ENCODE measurements at places on chromosomes 2 and 18.

DNA sequence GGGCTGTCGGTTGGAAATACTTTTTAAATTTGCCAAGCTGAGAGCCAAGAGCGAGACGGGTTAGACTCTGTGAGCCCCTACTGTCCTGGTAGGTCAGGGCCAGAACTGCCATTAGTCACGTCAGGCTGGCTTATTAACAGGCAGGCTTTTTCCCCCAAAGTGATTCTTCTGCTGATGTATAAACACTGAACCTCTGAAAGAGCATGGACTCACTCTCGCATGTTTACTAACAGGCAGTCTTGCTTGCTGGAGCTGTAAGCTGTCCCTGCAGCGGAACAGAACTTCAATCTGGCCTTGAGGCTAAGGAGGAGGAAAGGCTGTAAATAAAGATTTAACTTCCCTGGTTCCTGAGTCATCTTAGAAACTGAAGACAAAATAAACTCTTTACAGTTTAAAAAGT, 288.4 kb downstream of the PIEZO2 start:
- no peak for DNase-seq

GRCh38 chr2:80071941-80072340, 232.6 kb downstream of the LRRTM1 start:
- DNase-seq, result no peak

DNA sequence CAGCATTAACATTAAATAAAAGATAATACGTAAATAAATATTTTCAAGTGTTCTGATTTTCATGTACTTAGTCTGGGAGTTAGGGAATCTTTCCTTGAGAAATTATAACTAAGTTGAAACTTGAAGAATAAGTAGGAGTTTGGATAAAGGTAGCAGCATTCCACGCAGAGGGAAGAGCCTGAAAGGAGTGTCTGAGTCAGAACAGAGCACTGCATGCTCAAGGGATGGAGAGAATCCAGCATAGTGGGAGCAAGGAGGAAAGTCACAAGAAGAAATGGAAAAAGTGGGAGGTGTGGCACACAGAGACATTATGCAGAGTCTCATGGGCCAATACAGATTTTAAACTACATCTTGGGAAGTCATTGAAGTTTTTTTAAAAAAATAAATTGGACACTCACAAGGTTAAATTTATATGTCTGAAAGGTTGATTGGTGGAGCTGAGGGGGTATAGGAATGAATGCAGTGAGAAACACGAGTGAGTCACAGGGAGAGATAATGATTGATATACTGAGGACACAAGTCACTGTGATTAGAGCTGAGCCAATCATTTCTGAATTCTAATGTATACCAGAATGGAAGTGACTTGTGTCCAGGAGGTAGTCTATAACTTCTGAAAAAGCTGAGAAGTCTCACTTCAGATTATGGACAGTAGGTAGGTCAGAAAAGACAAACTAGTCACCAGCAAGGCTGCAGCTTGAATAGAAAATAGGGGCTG, 66.9 kb downstream of the ICOS start:
- no peak for DNase-seq

DNA sequence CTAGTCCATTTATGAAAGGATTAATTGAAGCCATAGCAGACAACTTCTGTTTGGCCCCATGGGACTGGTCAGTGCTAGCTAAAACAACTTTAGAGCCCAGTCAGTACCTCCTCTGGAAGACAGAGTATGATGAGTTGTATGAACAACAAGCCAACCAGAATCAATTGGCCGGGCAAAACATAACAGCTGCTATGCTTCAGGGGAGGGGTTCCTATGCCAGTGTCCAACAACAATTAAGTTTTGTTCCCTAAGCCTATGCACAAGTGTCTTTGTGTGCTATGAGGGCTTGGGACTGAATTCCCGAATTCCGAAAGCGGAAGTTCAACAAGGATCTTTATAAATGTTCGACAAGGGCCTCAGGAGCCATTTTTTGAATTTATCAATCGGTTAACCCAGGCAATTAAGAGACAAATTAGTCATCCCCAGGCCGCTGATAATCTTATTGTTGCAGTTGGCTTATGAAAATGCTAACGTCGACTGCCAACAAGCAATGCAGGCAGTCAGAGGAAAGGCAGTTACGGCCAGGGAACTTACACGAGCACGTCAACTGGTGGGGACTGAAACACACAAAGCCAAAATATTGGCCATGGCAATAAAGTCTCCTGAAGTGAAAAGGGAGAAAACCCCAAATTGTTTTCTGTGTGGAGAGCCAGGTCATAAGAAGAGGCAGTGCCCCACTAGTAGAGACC, 57.9 kb downstream of the ZNF638 start:
- DNase-seq, result no peak

GRCh38 chr2:170929686-170930050, 615 bp downstream of the GORASP2 start:
- DNase-seq, result peak; percentile 93

GRCh38 chr2:101120124-101120996, 30.8 kb downstream of the TBC1D8 start:
- DNase-seq, result no peak

DNA sequence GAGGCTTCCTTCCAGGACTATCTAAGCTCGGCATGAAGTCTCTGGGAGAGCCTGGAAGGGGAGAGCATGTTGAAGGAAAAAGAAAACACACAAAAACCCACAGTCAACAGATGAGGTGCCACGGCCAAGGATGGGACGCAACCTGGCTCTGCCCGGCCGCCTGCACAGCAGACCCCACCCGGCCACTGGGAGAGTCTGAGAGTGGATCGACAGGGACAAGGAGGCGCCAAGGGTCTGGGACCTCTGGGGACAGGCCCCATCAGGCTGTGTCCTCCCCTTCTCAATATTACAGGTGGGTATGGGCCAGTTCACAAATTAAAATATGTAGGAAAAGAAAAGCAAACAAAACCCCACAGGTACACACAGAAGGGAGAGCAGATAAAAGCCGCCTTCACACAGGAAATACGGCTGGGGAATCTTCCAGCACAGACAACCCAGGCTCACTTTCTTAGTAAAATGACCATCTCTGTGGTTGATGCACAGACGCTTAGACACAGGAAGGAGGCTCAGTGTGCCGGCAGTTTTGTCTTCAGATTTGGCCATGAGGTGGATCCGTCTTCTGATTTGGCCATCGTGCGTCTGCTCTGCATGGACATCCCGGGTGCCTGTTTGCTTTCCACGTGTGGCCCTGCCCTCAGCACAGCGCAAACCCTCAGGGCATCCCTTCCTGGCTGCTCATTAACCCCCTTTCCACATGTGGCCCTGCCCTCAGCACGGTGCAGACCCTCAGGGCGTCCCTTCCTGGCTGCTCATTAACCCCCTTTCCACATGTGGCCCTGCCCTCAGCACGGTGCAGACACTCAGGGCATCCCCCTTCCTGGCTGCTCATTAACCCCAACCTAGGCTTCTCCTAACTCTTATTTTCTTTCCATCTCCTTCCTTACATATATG, 138.4 kb downstream of the EIPR1 start:
- DNase-seq, result no peak

- DNase-seq, result no peak
Observed at GRCh38 chr2:102313025-102313424, 1.7 kb downstream of the IL1RL1 start.

- DNase-seq, result no peak
Observed at GRCh38 chr18:54924948-54925347, 34.3 kb downstream of the CCDC68 start.

DNA sequence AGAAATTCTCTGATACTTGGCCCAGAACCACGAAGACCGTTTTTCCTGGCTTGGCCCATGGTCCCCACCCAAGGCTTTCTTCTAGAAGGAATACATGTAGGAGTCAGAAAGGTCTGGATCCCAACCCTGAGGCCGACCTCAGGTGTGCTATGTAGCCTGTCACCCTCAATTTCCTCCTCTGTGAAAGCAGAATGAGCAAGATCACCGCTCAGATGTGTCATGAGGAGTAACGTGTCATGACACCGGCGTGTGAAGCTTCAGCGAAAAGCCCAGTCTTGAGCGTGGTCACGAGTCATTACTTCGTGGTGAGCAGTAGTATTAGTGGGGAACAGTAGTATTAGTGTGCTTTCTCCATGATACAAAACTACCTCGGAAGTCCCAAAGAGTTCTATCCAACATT, 103.4 kb downstream of the ALPK2 start:
- DNase-seq, result no peak

DNA sequence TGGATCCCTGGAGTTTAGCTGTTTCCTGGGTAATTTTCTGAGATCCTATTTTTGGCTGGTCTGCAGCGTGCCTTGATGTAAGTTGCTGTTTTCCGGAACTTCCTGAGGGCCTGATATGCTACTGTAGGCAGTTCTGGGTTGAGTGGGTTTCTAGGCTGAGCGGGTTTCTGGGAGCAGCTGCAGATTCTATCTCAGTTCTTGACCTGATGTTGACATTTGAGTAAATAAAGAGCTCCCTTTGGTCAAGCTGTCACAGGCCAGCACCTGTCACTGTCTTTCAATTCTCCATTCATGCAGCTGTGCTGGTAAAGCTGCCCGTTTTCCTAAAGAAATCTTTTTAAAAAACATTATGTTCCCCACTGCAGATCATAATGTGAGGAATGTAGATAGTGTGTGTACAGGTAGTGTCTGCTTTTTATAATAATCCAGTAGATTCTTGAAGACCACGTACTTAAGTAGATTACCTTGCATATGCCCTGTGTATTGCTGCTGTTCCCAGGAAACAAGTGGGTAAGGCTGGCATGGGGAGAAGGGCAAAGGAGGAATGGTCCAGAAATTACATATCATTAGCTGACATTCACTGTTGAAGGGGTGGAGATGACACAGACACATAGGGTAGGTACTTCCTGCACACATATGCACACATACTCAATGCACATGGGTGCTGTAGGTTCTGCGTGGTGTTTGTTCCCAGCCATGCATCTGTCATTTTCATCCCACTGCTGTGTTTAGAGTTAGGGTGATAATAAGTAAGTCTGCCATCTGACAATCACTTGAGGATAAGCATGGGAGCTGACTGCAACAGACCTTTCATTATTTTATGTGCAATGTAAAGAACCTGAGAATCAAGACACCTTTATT, 25.9 kb downstream of the CD28 start:
- no peak for DNase-seq

Data from spleen (tissue), 13 donors.